GM23248 (cell line): ENCODE measurements at places on chromosomes 3 and 15. TPM values are rescaled to one million over a fixed set of nuclear protein-coding genes. Genes with fewer than 3 reads are reported as not detected.
A peak's percentile ranks its signal among the peaks of the same experiment; 100 is the strongest.

Gene ALG1L2
- not detected in 2 replicates for total RNA-seq

DNA sequence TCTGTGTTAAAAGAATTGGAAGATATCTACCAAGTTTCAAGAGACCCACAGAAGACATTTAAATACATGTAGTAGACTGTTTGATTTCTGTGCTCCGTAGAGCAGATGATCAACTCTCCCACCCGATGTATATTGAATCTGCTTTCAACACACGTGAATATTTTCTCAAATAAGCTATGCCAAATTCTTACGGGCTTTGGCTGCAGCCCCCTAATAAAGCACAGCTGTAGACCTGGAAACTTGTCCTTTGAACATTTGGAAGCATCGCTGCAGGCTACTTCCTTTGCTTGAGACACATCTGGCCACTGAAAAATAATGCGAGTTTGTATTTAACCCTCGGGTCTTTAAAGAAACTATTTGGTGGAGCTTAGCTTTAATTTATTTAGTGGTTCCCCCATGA is 98.3 kb upstream of the SELENOK start:
- H3K27me3 ChIP-seq: no peaks in the 10 kb centered on the region
- H3K36me3 ChIP-seq: no peaks in the 10 kb centered on the region

DNA sequence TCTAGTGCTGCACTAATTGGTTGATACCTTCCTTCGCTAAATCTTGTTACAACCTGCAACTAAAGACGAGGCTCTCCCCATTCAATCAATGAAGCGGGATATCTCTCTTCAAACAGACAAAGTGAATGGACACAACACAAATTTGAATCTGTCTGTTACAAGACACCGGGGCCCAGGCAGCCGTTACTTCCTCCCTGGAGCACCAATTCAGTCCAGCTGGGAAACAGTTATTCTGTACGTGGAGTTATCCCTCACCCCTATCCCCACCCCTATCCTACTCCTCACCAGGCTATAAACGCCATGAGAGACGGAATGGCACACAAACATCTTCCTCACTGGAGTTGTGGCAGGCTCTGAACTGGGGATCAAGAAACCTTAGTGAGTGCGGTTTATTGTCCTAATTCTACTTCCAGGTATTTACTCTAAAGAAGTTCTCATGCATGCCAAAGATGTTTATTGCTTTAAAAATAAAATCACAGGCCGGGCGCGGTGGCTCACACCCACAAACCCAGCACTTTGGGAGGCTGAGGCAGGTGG is 181.8 kb downstream of the FOXP1 start:
- no peaks in the 10 kb centered on the region for H3K36me3 ChIP-seq
- no peaks in the 10 kb centered on the region for H3K27me3 ChIP-seq
- no peak overlapping the region for H3K4me3 ChIP-seq
- peaks cover 6% of the 10 kb centered on the region; the same call in 1 of the 2 replicates for H3K4me1 ChIP-seq

Gene GPR87
- 0.22 TPM in 1 of 2 replicates, not detected in the other for total RNA-seq

GRCh38 chr3:105793040-105793439 is 75.8 kb downstream of the CBLB start:
- no peak for DNase-seq
- peak overlapping the region; percentile 94 for H3K27ac ChIP-seq
- peak overlapping the region; percentile 22; the same call in 1 of the 2 replicates for H3K4me3 ChIP-seq
- H3K36me3 ChIP-seq: 0 out of 2 replicates have a peak, but pooled peaks cover 10% of the 10 kb centered on the region
- H3K4me1 ChIP-seq: peaks cover 52% of the 10 kb centered on the region
- no peaks in the 10 kb centered on the region for H3K27me3 ChIP-seq

Gene ANKRD34C
- total RNA-seq: not detected in 2 replicates

Gene RARRES1
- total RNA-seq: 1.3 and 1.7 TPM in 2 replicates

DNA sequence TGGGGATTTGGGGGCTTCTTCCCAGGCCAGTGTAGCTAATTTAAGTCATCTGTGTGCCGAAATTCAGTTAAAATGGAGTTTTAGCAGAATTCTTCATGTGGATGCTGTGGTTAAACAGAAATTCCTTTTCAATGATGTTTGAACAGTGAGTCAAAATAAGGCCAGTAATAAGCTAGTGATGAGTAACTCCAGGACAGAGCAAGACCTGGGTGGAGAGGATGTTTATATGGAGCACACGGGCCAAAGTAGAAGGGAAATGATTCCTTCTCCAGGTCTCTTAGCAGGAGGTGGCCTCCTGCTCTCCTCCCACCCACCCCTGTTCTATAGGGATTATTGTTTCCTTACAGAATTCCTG is 31.9 kb upstream of the UACA start:
- peak overlapping the region; percentile 39 for H3K4me3 ChIP-seq
- peak; percentile 95 for DNase-seq
- peaks cover 64% of the 10 kb centered on the region for H3K4me1 ChIP-seq
- peak overlapping the region; percentile 95 for H3K27ac ChIP-seq

DNA sequence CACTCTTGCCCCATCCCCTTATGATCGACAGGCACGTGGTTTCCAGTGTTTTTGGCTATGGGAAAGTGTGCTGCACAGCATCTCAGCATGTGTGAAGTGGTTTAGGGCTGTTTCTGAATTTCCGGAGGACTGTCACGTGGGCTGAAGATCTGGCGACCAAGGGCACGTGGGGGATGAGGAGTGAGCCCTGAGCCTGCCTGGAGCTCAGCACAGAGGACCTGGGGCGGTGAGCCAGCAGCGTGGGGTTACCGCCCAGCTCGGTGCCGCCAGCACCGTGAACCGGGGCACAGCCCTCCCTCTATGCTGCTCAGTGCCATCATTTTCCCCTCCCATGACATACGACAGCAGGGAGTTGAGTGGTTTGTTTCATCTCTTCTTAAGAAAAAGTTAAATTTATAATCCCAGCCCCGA is 150.2 kb downstream of the DNAJB8 start:
- peak; percentile 34 for DNase-seq
- H3K36me3 ChIP-seq: no peaks in the 10 kb centered on the region
- no peak overlapping the region for H3K27ac ChIP-seq
- H3K4me1 ChIP-seq: no peaks in the 10 kb centered on the region

Gene SMCO1
- total RNA-seq: not detected in 2 replicates

- peak; percentile 49 for DNase-seq
- peaks cover 25% of the 10 kb centered on the region for H3K4me1 ChIP-seq
- no peaks in the 10 kb centered on the region for H3K27me3 ChIP-seq
- peak overlapping the region; percentile 51 for H3K4me3 ChIP-seq
- H3K27ac ChIP-seq: peak overlapping the region; percentile 50
- H3K36me3 ChIP-seq: no peaks in the 10 kb centered on the region
Measured at GRCh38 chr3:129245141-129245540, 4.3 kb upstream of the COPG1 start.

Gene GPR149
- total RNA-seq: not detected in 2 replicates

- H3K27me3 ChIP-seq: no peaks in the 10 kb centered on the region
- peaks cover 9% of the 10 kb centered on the region; the same call in 1 of the 2 replicates for H3K4me1 ChIP-seq
- no peak overlapping the region for H3K27ac ChIP-seq
- no peak for DNase-seq
- H3K36me3 ChIP-seq: no peaks in the 10 kb centered on the region
- no peak overlapping the region for H3K4me3 ChIP-seq
Measured at GRCh38 chr3:102081572-102082289, 232.4 kb downstream of the NFKBIZ start.

DNA sequence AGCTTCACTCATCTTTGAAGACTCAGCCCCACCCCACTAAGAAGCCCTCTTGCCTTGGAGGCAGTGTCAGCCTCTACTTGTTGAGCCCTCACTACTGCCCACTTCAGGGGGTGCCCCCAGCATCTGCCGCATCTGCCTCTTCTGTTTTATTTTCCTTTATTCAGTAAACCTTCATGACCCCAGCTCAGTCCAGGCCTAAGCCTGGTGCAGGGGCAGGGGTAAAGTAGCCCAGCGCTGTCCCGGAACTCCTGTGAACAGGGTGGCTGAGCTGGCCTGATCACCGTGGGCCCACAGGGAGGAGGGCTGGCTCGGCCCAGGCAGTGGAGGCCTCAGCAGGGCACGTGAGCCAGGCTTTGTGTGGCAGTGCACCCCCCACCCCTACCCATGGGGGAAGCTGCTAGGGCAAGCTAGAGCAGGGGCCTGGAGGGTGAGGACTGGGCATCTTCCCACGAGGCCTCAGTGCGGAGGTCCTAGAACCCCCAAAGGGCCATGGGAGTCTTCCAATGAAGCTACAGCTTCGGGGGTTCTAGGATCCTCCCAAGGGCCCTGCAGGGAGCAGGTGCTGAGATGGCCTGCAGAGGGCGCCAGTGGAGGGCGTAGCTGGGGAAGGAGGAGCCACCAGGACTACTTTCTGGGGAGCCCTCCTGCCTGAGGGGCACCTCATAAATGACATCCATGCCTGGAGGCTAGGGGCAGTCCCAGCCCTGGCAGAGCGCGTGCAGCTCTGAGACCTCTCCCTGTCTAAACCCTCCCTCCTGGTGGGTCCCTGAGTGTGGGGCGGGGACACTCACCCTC is 36.0 kb downstream of the TSPAN3 start:
- H3K4me3 ChIP-seq: no peak overlapping the region
- peak; percentile 54 for DNase-seq
- H3K27ac ChIP-seq: no peak overlapping the region
- no peaks in the 10 kb centered on the region for H3K27me3 ChIP-seq
- H3K36me3 ChIP-seq: no peaks in the 10 kb centered on the region

Gene SLCO3A1
- 0.38 and 1.9 TPM in 2 replicates for total RNA-seq

GRCh38 chr3:65758876-65759598 is 279.7 kb downstream of the MAGI1 start:
- 0 out of 2 replicates have a peak, but pooled peaks cover 5% of the 10 kb centered on the region for H3K4me1 ChIP-seq
- H3K4me3 ChIP-seq: no peak overlapping the region
- DNase-seq: peak; percentile 34
- H3K27me3 ChIP-seq: no peaks in the 10 kb centered on the region

DNA sequence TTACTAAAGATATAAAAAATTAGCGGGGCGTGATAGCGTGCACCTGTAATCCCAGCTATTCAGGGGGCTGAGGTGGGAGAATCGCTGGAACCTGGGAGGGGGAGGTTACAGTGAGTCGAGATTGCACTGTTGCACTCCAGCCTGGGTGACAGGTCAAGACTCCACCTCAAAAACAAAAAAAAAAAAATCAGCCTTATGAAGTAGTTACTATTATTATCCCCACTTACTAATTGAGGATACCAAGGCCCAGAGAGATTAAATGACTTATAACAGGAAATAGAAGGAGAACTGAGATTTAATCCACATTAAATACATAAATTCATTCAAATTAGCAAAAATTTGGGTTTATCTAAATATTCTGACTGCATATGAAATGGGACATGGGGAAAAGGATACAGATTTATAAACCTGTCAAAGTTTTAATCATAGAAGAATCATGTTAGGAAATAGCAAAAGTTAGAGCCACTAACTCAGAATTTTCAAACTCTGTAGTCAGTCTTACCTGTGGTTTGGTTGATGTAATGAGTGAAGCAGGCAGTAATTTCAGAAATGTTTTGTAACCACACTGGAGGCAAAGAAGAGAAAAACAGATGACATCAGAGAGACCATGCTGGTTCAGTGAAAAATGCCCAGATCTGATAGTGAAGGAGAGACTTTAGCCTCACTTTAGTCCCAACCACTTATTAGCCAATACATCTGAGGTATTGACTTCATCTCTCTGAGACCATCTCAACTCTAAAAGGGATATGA is 25.0 kb upstream of the ACAP2 start:
- no peaks in the 10 kb centered on the region for H3K36me3 ChIP-seq
- no peaks in the 10 kb centered on the region for H3K4me1 ChIP-seq
- DNase-seq: peak; percentile 52
- H3K4me3 ChIP-seq: no peak overlapping the region
- H3K27ac ChIP-seq: no peak overlapping the region

DNA sequence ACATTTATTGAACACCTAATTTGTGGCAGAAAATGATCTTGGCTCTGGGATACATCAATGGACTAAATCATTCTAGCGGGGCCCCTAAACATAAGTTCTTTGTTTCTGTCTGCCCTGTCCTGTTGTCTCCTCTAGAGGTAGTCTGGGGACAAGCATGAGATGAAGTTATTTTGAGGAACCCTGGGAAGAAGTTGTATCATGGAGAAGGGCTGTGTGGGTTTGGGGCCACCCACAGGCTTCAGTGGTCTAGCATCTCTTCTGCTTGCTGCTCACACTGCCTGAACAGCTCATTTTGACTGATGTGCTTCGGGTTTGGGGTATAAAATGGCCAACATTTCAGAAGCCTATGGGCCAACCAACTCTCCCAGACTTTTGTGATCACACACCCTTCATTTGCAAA is 50.3 kb upstream of the OSBPL11 start:
- H3K4me3 ChIP-seq: no peak overlapping the region
- H3K36me3 ChIP-seq: no peaks in the 10 kb centered on the region
- no peaks in the 10 kb centered on the region for H3K27me3 ChIP-seq
- no peaks in the 10 kb centered on the region for H3K4me1 ChIP-seq
- DNase-seq: no peak

Gene CORO2B
- 7.6 and 7.7 TPM in 2 replicates for total RNA-seq

- peaks cover 46% of the 10 kb centered on the region for H3K4me1 ChIP-seq
- no peaks in the 10 kb centered on the region for H3K36me3 ChIP-seq
- DNase-seq: no peak
- peak overlapping the region; percentile 80 for H3K27ac ChIP-seq
Measured at GRCh38 chr3:189586941-189587663, 44.1 kb upstream of the TP63 start.

Gene GPR27
- total RNA-seq: not detected in 2 replicates

- peak within 1 kb of the TSS; percentile 95 for H3K27ac ChIP-seq
- peaks cover 16% of the 10 kb centered on the region for H3K4me1 ChIP-seq
- H3K4me3 ChIP-seq: peak within 1 kb of the TSS; percentile 74
- peak; percentile 97 for DNase-seq
- H3K36me3 ChIP-seq: peaks cover 30% of the 10 kb centered on the region
Measured at GRCh38 chr15:39580485-39581241, at the start of gene THBS1. TSS of gene THBS1 (plus strand) at chr15:39581079. CDS start at chr15:39581858, 779 bp downstream.

GRCh38 chr3:156445117-156446090 is 109.5 kb downstream of the SSR3 start:
- no peak overlapping the region for H3K27ac ChIP-seq
- no peaks in the 10 kb centered on the region for H3K4me1 ChIP-seq
- no peak overlapping the region for H3K4me3 ChIP-seq

DNA sequence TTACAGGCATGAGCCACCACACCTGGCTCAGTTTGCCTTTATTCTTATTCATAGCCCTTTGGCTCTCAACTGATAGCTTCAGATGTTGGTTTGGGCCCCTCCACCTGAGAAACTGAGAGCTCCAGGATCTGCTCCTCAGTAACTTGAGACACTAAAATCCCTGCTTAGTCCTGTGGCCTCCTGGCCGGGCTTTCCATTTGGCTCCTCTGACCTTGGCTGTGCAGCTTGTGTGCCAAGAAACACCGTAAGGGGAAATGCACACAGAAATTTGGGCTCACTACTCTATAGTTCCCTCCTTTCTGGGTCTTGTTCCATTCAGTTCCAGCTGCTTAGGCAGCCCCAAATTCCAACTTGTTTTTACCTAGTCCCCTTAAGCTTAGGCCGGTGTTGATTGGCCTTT is 24.9 kb downstream of the NIPA2 start:
- no peak for DNase-seq
- no peak overlapping the region for H3K4me3 ChIP-seq
- H3K27ac ChIP-seq: no peak overlapping the region
- H3K36me3 ChIP-seq: peaks cover 57% of the 10 kb centered on the region
- H3K27me3 ChIP-seq: no peaks in the 10 kb centered on the region

DNA sequence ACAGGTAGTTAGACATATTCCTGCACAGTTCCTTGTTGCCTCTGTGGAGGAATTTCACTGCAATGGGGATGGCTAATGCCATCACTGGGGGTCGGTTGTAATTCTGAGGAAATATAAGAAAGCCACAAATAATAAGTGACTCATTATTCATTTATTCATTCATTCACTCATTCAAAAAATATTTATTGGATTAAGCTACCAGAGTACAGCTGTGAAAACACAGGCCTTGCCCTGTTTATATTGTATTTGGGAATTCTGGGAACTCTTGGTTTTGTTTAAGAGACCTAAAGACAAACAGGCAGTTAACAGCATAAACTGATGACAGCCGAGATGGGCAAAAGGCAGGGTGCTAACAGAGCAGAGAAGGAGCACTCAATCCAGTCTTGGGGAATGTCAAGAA is 23.6 kb downstream of the PTX3 start:
- H3K27ac ChIP-seq: peak overlapping the region; percentile 28
- no peaks in the 10 kb centered on the region for H3K27me3 ChIP-seq
- no peak overlapping the region for H3K4me3 ChIP-seq
- DNase-seq: peak; percentile 57
- peaks cover 22% of the 10 kb centered on the region for H3K4me1 ChIP-seq
